ENCODE measurements at places on chromosomes 13 and 19.

DNA sequence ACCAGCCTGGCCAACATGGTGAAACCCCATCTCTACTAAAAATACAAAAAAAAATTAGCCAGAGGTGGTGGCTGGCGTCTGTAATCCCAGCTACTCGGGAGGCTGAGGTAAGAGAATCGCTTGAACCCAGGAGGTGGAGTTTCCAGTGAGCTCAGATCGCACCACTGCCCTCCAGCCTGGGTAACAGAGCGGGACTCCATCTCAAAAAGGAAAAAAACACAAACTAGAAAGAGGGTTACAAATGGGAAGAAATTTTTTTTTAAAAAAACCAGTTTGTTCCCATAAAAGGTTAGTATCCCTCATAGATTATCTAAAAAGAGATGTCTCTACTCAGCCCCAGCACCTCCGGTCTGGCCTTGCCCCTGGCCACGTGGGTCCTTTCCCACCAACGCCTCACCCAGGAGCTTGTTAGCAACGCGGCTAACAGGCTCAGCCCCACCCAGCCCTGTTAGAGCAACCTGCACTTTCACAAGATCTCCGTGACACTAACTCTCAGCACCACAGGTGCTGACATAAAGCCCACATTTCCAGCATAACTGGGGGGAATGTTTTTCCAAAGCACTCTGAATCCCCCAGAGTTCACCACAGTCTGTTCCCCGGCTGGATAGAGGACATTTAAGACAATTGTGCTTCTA is 4.3 kb downstream of the DMKN start:
- peak; percentile 18 for DNase-seq

DNA sequence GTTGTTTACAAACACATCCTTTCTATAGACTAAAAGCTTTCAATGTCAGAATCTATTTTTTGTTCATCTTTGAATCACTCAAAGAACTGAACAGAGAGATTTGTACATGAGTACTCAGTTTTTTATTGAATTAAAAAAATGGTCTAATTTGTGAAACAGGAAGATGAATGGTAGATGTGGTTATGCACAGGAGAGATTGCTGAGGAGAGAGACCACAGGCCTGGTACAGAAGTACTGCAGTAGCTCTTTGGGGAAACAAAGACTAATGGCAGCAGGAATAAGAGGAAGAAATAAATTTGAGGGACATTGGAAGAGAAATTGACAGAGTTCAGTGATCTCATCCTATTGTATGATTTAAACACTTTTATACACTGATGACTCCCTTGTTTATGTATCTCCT is 222.0 kb upstream of the ARGLU1 start:
- DNase-seq, result no peak

- no peak for DNase-seq
Observed at GRCh38 chr13:105403086-105403485, 1132.4 kb downstream of the EFNB2 start.

GRCh38 chr13:29994911-29995595 is 144.6 kb upstream of the UBL3 start:
- DNase-seq, result no peak

DNA sequence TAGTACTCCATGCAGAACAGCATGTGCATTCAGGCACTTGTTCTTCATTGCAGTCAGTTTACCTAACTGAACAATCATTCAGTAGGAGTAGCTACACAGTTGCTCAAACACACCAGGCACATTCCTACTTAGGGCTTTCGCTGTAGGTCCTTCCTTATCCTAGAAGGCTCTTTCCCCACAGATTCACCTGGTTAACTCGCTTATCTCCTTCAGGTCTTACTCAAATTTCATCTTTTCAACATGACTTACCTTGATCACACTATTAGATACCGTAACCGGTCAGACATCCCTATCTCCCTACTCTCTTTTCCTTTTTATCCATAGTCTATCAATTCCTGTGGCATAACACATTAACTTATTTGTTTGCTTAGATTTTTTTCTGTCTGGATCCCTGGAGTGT is 14.6 kb downstream of the EDNRB start:
- DNase-seq, result no peak

GRCh38 chr19:362154-362553 is 17.6 kb upstream of the MIER2 start:
- DNase-seq, result no peak

- DNase-seq, result no peak
Observed at GRCh38 chr13:95260031-95260525, 41.2 kb downstream of the ABCC4 start.

DNA sequence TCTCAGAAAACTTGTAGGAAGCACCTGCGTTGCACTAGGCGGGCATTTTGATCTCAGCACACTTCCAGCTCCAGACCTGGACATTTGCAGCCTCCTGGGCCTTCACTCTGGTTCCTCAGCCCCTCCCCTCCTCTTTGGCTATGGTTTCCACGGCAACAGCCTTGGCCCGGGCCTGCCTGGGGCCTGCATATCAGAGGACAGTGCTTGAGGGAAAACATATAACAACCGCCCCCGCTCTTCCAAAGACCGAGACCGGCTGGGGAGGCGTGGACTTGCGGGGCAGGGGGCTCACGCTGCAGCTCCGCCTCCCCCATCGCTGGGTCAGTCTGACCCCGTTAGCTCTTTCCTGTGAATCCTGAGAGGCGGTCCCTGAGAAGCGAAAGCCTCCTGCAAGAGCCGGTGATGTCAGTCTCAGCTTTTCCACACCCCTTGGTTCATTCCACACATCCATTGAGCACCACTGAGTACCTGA is 125.7 kb upstream of the PEG3 start:
- DNase-seq, result no peak

- no peak for DNase-seq
Observed at GRCh38 chr19:16191216-16191908, 6.2 kb downstream of the FAM32A start.

- DNase-seq, result no peak
Observed at GRCh38 chr13:38262211-38262610, 87.4 kb upstream of the UFM1 start.

DNA sequence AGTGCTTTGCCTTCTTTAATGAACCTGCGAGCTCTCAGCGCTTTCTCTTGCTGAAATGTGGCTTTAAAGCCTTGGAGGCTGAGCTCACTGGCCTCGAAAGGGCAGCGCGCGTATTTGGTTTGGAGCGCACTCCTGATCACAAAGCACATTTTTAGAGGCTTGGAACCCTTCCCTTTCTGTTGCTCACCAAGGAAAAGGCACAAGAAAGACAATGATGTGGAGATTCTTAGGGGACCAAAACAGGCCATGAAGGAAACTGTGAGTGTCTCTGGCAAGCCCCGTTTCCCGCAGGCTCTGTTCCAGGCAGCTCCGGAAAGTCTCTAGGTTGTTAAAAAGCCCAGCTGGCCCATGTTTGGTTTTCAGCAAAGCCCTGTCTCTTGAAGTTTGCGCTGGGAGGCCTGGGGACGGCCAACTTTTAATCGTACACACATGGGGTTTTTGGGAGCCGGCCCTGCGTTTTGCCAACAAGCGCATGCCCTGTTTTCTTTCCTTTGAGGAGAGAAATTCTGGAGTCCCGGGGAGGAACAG is 9.4 kb upstream of the SPC24 start:
- DNase-seq, result no peak

GRCh38 chr19:21604351-21604926 is 99.0 kb downstream of the ZNF429 start:
- no peak for DNase-seq

- no peak for DNase-seq
Observed at GRCh38 chr13:73365252-73365651, 306.4 kb downstream of the KLF5 start.

Measured in right renal cortex interstitium (tissue), 3 donors.